ENCODE measurements at places on chromosomes 1 and 21.

DNA sequence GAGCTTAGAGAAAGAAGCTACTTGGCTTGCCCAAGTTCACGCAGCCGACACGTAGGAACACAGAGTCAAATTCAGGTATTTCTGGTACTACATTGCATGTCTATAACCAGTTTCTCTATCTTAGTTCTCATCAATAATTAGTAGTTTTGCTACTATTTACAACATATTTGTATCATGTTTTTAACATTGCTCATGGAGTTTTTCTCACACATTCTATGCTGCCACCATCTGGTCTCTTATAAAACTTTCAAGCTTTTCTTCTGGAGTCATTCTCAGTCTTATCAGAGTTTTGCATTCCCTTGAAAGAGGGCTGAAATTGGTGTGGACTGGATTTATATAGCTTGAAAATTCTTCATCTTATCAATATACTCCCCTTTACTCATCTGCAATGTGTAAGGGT lies 118.8 kb upstream of the PALMD start:
- no peak for DNase-seq

DNA sequence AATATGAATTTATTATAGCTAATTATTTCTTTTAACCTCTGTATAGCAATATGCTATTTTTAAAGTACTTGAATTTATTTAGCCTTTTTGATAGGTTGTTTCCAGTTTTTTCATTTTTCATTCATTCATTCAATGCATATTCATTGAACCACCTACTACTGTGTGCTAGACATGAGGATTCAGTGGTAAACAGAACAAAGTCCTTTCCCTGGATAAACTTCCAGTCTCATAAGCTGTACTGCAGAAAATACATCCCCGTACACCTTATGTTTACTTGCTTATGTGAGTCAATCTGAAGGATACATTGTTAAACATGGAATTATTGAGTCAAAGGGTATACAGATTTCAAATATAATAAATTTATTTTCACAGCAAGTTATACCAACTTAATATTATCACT lies 21.9 kb downstream of the AGL start:
- DNase-seq: no peak

DNA sequence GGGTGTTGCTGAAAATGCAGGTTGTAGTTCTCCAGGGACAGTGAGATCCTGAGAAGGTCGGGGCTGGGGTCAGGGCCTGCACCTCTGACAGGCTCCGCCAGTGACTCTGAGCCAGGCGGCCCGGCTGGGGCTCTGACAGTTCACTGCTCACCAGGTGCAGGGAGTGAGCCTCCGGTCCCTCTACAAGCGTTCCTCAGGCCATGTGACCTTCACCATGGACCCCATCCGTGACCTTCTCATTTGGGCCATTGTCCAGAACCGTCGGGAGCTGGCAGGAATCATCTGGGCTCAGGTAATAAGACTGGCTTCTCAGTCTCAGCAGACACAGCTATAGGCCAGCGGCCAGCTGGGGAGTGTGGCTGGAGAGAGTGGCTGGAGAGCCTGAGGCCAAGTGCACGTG lies 41.8 kb downstream of the TRPM2 start:
- DNase-seq: no peak

DNA sequence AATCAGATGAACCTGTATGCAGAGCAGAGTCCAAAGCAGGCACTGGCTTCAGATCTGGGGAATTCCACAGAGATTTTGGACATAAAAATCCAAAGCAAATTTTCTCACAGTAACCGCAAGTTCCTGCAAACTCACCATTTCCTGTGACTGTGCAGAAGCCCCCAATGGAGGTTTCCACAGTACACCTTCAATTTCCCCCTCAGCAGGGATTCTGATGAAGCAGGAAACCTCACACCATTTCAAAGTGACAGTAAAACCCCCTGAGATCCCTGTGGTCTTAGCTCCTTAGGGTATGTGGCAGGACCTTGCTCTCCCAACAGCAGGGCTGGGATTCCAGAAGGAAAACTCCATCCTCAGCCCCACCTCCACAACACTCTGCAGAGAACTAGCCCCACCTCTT lies 6.0 kb upstream of the TGFBR3 start:
- DNase-seq: no peak

- DNase-seq: no peak
These were observed 87.0 kb downstream of the TNR start for GRCh38 chr1:175656416-175656815.
